ENCODE measurements at places on chromosomes 1 and 21.
A peak's percentile ranks its signal among the peaks of the same experiment; 100 is the strongest.

DNA sequence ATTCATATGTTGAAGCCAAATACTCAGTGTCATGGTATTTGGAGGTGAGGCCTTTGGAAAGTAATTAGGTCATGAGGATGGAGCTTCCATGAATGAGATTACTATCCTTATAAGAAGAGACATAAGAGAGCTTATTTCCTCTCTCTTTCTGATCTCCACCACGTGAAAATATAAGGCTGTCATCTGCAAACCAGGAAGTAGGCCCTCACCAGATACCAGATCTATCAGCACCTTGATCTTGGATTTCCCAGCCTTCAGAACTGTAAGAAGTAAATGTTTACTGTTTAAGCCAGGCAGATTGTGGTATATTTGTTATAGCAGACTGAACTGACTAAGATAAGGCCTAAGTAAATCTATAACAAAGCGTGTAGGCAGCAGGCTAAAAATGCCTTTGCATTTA, 25.3 kb downstream of the RBM11 start:
- no peak for DNase-seq

GRCh38 chr1:156874572-156875340, 14.1 kb downstream of the NTRK1 start:
- DNase-seq: no peak

DNA sequence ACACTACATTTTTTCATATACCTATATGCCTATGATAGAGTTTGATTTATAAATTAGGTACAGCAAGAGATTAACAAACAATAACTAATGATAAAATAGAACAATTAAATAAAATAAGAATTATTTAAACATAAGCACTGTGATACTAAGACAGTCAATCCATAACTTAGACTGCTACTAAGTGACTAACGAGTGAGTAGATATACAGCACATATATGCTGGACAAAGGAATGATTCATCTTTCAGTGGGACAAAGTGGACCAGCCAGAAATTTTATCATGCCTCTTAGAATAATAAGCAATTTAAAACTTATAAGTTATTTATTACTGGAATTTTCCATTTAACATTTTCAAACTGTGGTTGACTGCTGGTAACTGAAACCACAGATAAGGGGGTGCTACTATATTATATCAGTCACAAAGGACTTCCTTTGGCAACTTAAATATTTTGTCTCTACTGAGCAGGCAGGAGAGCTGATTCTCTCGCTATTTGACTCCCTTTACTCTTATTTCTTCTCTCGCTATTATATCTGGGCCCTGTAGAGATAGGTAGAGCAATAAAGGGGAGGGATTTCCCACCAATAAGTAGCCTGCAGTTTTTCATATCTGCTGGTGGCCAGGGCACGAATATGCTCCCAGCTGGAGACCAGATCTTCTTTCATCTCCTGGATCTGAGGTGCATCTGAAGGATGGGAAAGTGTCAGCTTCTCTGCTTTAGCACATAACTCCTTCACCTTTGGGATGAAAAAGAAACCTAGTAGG, 10.8 kb downstream of the SPTA1 start:
- no peak for DNase-seq

- no peak for DNase-seq
Observed at GRCh38 chr21:34276711-34277425, 86.9 kb upstream of the KCNE2 start.

DNA sequence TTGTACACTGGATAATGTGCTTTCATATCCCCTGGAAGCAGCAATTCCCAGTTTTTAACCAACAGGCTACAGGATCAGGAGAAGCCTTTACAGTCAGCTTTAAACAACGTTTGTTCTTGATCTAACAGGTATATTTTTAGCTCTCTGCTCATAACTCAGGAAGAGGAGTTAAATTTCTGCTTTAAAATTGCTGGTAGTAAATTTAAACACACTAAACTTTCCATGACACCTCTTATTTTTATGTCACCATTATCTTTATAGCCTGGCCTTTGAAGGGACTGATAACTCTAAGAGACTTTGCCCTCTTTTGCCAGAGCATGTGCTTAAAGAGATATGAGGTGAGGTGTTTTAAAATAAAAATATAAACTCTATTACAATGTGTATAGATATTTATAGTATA, 119.6 kb upstream of the BRINP3 start:
- no peak for DNase-seq

GRCh38 chr1:98766255-98766654, 104.7 kb downstream of the SNX7 start:
- no peak for DNase-seq

- no peak for DNase-seq
Observed at GRCh38 chr1:56256153-56257000, 323.0 kb downstream of the PLPP3 start.

GRCh38 chr1:217921126-217921904, 290.2 kb downstream of the SPATA17 start:
- no peak for DNase-seq

DNA sequence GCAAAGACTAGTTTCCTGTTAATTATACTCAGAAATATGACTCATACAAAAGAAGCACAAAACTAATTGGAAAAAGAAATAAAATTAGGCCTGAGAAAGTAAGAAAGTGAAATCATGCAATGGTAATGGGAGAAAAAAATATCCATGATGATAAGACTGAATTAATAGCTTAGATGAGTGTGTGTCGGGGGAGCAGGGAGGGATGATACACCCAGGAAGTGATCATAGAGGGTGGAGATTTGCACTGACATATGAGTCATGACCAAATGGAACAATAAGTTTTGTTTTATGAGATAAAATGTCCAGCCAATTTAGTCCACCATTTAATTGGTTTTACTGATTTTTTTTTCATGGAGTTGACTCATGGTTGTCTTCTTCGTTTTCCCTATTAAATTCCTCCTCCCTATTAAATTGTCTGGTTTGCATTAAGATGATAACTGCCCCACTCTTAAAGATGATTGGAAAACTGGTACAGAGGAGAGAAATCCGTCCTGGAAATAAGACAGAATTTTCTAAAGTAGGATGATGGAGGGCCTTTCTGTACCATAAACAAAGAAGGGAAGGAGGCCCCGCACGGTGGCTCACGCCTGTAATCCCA, 111.7 kb upstream of the KCNJ6 start:
- no peak for DNase-seq

- DNase-seq: no peak
Observed at GRCh38 chr1:91559046-91559750, 58.5 kb downstream of the CDC7 start.

DNA sequence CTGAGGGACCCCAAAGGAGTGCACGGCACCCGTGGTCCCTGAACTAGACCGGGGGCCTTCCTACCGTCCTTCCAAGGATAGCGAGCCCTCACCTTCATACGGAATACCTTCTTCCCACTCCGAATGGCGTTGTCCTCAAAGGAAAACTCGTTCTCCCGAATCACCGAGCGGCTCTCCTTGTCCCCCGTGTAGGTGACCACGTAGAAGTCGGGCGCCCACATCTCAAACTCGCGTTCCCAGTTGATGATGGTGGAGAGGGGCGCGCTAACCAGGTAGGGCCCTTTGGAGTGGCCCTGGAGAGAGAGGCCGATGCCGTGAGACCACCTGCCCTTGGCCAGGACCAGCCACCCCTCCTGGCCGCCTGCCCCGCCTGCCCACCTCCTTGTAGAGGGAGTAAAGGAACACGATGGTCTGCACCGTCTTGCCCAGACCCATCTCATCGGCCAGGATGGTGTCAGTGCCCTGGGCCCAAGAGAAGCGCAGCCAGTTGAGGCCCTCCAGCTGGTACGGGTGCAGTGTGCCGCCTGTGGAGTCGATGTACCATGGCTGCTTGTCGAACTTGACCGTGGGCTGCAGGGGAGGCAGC, 38.0 kb downstream of the CHD5 start:
- no peak for DNase-seq

DNA sequence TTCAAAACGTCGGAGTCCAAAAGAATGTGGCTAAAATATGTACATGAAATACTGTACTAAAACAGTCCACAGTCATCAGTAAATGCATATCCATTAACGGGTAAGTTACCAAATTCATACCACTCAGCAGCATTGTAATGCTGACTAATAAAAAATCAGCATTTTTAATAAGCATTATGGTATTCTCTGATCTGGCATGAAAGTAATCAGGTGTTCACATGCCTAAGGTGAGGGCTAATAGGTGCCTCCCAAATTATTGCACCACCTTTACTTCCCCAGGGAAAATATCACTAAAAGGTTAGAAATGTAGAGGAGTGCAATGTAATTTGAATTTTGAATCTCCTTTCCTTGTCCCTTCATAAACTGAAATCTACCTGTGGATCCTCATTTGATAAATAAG, 69.6 kb upstream of the PTGS2 start:
- no peak for DNase-seq

DNA sequence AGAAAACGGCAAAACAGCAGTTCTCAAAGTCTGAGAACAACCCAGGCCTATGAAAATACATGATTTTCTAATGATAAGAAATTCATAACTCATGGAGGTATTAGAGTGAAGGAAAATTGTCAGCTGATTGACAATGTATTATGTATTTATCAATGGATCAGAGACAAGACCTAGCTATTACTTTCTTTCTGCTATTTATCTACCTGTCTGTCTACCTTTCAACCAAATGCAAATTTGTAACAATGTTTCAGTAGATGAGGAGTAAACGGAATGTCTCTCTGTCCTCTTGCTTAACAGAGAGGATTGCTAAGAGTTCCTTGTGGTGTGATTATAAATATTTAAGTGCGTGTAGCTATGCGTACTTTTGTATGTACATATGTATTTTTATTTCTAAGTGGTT, 568.7 kb upstream of the RGS18 start:
- no peak for DNase-seq

DNA sequence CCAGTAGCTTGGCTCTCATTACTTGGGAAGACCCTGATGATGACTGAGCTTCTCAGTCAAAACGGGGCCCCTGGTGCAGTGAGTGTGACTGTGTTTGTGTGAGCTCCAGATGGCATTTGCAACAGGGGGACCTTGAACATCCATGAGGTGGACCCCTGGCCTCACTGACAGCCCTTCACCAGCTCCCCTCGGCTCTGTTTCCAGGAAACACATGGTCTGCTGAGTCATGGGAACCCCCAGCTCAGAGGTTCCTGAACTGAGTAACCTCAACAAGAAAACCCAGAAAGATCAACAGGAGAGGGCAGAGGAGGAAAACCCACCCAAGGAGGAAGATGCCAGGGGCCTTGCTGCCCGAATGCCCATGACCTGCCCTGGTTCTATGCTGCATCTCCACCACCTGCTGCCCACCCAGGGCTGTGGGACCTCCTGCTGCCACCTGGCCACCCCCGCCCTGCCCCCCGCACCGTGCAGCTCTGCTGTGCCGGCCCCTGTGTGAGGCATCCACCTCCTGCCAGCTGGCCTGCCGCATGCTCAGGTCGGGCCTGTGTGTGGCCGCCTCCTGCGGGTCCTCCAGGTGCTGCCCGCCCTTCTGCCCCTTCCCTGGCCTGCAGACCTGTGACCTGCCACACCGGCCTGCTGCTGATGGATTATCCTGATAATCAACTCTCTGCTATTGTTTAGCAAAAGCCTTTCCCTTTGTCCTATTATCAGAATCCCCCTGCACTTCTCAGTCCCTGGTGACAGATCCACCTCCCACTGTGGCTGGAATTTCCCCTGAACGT, 4.2 kb upstream of the KRTAP12-1 start:
- DNase-seq: no peak

GRCh38 chr1:167099851-167100250, 6.0 kb downstream of the STYXL2 start:
- DNase-seq: no peak

DNA sequence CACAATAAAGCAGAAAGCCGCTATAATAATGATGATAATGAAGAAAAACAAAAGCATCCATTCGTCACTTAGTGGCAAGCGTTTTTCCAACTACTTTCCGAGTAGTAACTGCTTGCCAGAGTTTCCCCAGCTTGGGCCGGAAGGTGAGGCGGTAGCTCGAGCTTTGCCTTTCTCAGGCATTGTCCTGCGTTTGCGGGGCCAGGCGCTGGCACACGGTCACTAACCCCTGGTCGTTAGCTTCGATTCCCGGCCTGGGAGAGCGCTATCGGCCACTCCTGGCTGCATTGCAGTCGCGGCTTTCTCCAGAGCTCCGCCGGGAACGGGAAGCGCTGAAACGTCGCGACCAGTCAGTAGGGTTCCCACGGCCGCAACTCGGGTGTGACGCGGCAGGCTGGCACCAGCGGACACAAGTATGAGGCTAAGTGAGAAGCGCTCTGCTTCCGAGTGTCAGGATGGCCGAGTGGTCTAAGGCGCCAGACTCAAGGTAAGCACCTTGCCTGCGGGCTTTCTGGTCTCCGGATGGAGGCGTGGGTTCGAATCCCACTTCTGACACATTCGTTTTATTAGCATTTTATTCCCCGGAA, 14.6 kb upstream of the ZNF692 start:
- DNase-seq: peak; percentile 96

GRCh38 chr1:52002038-52002917, 11.8 kb upstream of the RAB3B start:
- DNase-seq: peak; percentile 40

- DNase-seq: no peak
Observed at GRCh38 chr1:232611834-232612233, 18.1 kb downstream of the SIPA1L2 start.

GRCh38 chr21:25708467-25709065, 26.1 kb downstream of the ATP5PF start:
- peak; percentile 25 for DNase-seq

- no peak for DNase-seq
Observed at GRCh38 chr1:86703696-86704457, 499 bp upstream of the SH3GLB1 start.

GRCh38 chr1:44239331-44239960, 26.2 kb downstream of the DMAP1 start:
- peak; percentile 50 for DNase-seq

DNA sequence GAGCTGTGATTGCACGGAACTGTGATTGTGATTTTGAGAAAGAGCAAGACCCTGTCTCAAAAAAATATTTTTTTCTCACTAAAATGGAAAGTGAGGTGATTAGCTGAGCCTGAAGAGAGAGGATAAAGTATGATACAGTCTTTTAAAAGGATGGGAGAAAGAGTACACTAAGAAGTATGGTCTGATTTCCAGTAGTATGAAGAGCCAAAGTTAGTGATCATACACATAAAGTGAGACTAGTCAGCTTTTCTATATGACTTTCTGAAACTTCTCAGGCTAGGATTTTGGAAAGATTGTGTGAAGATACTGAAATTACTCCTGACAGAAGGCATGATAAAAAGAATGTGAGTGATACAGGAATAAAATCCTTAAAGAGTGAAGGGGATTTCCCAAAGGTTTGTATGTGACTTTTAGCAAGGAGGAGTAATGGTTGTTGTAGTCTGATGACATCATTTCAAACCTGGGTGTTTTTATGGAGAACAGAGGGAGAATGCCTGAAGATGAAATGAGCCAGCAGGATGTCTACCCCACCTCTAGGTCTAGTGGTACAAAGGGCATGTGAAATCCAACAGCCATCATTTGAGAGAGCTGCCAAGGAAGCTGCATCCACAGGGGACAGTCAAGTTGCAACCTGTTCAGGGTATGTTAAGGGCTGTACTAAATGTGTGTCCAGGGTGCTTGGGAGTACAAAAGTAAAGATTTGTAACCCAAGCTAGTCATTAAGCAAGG, 157.7 kb downstream of the PIK3R3 start:
- DNase-seq: no peak

GRCh38 chr1:101323535-101323934, 86.7 kb downstream of the S1PR1 start:
- no peak for DNase-seq
